Fibroblast of skin of left biceps (primary cell): ENCODE measurements at places on chromosomes 16 and 17.

- DNase-seq: no peak
Measured at GRCh38 chr16:28072087-28072486, 8.6 kb upstream of the GSG1L start.

DNA sequence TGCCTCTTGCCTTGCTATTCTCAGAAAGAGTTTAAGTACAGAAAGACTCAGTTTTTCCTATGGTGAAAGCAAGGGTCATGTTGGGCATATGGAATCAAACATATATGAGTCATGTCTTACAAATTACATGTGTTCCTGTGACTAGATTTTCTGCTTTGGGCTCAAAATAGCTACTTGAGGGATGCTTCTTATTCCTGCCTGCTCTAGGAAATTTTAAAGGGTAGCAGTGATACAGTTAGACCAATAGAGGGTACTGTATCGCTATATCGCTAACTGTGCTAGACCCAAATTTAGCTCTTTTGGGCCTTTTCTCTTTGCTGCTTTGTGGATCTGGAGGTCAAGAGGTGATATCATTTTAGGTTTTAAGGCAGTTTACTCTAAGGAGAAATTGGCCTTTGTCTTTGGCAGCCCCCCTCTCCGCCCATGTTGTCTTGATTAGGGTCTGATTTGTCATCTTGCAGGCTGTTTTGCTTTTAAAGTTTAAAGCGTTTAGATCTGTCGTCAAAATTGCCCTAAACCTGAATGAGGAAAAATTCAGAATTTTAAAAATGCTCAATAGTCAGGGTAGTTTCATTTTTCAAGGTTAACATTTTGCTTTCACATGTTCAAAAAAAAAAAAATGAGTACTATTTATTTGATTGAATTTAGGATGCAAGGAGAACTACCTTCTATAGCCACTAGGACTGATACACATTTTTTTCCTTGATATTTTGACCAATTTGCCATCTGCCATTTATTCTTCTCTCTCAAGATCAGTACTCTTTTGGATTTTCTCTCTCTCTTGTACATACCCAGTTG lies 8.8 kb downstream of the NFATC3 start:
- no peak for DNase-seq

GRCh38 chr17:39525801-39526506 lies 64.7 kb downstream of the CDK12 start:
- DNase-seq: no peak

- DNase-seq: no peak
Measured at GRCh38 chr16:3789375-3790099, 72.2 kb upstream of the TRAP1 start.

DNA sequence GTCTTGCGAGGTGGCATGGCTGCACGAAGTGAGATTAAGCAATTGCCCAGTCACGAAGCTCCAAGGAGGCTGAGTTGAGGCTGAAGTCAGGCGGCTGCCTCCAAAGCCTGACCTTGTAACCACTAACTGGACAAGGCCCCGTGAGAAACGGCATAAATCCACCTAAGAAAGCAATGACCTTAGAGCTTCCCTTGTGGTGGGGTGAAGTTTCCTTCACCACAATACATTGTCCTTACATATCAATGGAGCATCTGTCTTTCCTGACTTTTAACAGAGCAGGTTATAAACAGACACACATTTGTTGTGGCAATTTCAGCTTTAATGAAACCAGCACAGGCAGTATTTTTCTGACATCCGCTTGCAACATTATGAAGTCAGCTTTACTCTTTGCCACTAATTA lies 2.5 kb upstream of the MED9 start:
- DNase-seq: no peak

GRCh38 chr16:23339787-23340186 lies 37.7 kb downstream of the SCNN1B start:
- no peak for DNase-seq

GRCh38 chr16:26995522-26995921 lies 71.2 kb upstream of the C16orf82 start:
- DNase-seq: no peak

- peak; percentile 90 for DNase-seq
Measured at GRCh38 chr17:2232244-2232638, 71.3 kb downstream of the SMG6 start.

DNA sequence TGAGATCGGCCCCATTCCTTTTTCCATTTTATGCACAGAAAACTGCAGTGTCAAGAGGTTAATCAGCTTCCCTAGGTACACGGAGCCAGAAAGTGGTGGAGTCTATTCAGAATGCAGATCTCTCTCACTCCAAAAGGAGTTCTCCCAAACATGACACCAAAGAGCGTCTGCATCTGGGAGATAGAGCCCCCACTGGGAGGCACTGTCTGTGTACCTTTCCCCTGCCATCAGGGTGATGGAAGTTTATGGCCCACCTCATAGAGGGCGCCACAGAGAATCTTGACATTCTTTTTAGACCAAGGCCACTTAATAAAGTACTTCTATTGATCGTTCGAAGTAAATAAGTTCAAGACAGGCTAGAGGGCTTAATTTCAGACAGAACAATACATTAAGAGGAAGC lies 493.7 kb upstream of the ERCC4 start:
- no peak for DNase-seq

GRCh38 chr16:69396187-69397061 lies 10.6 kb upstream of the TERF2 start:
- DNase-seq: peak; percentile 85

DNA sequence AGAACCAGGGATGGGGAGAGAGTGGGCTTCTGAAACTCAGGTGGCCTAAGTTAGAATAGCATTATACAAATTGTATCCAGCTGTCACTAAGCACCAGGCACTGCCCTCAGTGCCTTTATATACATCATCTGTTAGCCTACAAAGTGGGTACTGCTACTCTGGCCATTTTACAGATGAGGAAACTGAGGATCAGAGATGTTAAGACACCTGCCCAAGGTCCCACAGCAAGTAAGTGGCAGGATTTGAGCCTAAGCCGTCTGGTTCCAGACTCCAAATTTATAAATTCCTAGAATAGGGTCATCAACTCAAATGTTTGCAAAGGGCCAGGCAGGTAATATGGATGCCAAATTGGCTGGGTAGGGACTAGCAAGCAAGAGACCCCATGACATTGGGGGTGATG lies 2.3 kb downstream of the ORAI3 start:
- DNase-seq: no peak

DNA sequence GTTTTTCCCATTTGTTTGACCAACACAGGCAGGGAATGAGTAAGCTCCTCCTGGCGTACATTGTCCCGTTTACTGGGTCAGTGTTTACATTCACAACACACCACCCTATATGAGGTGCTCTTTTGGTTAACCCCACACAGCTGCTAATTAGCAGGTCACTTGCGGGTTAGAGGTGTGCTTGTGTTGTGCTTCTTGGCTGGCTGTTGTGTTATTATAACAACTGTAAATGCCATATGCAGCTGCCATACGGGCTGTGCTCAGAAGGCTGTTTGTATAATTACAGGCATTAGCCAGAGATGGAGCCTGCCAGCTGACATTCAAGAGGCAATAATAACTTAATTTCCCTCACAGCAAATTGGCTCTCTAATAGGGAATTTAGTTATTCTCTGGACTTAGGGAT lies 205.1 kb upstream of the ELAC2 start:
- no peak for DNase-seq

- DNase-seq: no peak
Measured at GRCh38 chr16:64363039-64363438, 758.8 kb downstream of the CDH11 start.

GRCh38 chr17:75590849-75591721 lies 3.5 kb downstream of the MYO15B start:
- DNase-seq: no peak

DNA sequence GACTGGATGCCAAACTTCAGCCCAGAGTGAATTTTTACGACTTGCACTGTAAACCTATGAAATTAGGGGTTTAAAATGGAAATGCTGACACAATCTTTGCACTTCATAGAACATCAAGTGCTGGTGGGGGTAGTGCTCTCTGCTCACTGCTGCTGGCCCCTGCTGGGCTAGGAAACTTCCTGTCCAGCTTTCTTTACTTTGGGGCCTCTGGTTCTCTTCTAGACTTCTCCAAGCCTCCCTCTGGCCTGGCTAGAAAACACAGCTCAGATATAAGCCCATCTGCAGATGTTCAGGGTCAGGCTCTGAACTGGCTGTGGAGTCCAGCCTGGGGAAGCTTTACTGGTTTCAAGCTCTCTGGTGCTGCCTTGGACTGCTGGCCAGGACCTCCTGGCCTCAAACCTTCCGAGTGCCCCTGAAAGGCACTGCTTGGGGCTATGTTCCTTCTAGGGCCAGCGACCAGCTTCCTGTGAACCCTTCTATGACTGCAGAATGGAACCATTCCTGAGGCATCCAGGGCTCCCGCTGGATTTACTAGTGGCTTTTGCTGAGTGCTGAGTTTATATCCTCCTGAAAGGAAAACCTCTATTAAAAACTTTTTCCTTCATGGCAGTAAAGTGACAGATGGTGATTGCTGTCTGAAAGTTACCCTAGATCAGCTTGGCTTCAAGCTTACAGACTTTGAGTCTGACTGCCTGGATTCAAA lies 59.4 kb downstream of the TBX4 start:
- DNase-seq: no peak

DNA sequence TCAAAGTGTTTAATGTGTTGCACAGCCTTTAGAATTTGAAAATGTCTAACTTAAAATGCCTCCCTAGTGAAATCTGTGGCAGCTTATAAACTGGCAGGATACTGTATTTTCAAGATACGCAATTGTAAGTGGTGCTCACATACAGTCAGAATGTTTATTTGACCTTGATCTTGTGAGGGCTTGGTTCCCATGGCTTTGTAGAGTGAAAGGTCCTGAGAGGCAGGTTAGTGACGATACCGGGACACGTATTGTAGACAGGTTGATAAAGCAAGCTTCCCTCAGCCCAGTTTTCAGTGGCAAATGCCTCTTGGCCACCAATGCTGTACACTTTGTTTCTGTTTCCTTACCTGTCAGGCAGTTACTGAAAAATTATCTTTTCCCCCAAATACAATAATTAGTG lies 426.6 kb downstream of the MAF start:
- DNase-seq: no peak

- DNase-seq: no peak
Measured at GRCh38 chr17:82696916-82697807, 1.3 kb downstream of the RAB40B start.

DNA sequence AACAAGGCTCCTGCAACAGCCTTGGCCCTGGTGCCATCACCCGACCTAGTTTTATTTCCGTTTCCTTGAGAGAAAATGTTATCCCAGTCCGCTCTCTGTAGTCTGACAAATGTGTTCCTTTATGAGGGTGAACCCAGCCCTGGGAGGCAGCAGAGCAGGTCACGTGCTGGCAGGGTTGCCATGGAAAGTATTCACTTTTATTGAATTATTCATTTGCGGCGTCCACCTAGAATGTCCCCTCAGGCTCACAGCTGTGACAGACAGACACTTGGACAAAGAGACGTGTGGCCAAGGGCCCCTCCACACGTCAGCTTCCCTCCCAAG lies 90.0 kb downstream of the WSCD1 start:
- no peak for DNase-seq

- no peak for DNase-seq
Measured at GRCh38 chr17:41687828-41688640, 651 bp upstream of the EIF1 start.

DNA sequence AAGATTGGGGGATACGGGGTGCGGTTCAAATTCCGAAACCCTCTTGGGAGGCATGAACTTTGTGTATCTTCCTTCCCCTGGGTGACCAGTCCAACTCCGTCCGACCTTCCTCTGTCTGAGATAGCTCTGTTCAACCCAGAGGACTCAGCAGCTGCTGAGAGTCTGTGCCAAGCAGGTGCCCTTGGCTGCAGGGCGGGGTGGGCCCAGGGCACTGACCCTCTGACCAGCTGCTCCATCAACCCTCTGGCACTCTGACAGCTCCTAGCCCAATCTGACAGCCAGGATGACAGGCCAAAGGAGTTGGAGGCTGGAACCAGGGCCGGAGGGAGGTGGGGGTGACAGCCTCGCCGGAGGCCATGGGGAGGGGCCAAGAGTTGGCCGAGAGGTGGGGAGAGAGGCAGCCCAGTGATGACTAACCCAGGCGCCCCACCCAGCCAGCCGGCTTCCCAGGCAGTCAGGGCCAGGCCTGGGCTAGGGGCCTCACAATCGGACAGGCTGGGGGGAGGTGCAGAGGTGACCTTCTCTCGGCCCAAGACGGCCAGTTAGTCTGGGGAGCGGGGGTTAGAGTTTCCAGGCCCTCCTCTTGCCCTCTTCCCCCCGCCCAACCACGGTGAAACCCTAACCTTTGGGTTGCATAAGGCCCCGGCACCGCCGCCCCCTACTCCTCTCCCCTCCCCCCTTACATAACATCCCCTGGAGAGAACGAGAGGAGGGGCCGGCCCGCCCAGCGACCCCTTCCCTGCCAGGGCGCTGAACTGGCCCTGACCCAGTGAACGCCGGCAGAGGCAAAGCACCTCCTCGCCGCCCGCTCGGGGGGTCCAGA lies 5.0 kb upstream of the TLCD2 start:
- DNase-seq: peak; percentile 62

- no peak for DNase-seq
Measured at GRCh38 chr17:47727704-47728036, 5.4 kb upstream of the TBX21 start.

GRCh38 chr16:72935896-72936295 lies 112.0 kb downstream of the ZFHX3 start:
- no peak for DNase-seq

GRCh38 chr17:50544516-50544915 lies 2.5 kb upstream of the SPATA20 start:
- no peak for DNase-seq

GRCh38 chr17:61504697-61505096 lies 52.5 kb downstream of the TBX4 start:
- peak; percentile 53 for DNase-seq

DNA sequence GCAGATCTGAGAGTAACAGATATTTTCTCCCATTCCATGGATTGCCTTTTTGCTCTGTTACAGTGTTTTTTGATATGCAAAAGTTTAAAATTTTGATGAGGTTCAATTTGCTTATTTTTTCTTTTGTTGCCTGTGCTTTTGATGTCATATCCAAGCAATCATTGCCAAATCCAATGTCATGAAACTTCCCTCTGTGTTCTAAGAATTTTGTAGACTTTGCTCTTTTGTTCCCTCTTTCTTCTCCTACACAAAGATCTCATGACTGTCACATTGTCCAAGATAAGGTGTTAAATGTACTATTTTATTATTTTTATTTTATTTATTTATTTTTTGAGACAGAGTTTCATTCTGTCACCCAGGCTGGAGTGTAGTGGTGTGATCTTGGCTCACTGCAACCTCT lies 18.9 kb upstream of the KCNH6 start:
- DNase-seq: no peak

DNA sequence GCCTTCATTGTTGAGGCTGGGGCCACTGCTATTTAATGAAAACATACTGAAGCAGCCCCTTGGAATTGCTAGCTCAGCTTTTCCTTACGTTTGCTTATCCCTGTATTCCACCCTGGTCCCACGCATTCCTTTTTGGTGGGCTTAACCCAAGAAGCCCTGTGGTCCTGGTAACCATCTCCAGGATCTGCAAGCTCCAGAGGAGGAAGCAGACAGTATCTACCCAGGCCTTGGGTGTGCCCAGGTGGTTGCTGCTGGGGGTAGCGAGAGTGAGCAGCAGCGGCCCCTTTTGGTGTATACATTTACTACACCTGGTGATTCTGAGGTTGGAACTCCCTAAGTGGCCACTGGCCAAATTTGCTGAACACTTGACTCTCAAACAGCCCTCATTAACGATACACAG lies 97.7 kb downstream of the CBLN1 start:
- DNase-seq: no peak
